CD4-positive, alpha-beta T cell treated with Interleukin-21 for 1 hour (primary cell): ENCODE measurements at places on chromosomes 2 and 18.
A peak's percentile ranks its signal among the peaks of the same experiment; 100 is the strongest.

DNA sequence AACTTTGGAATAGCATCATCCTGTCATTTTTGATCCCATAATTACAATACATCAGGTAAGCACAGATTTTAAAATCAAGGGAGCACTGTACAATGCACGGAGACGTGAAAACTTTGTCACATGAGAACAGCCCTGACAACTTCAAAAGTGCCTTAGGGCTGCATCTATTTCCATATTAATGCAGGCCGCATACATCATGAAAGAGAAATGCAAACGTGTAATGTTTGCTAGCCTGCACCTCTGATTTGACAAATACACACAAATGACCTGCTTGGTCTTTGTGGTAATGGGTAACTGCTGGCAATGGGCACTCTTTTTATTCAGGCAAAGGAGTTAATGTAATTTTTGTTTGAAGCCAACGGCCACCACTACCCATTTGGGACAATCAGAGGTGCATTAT is 202.0 kb upstream of the EPHA4 start:
- DNase-seq = no peak

- DNase-seq = no peak
Observed at GRCh38 chr2:121281107-121281506, 3.9 kb downstream of the TFCP2L1 start.

DNA sequence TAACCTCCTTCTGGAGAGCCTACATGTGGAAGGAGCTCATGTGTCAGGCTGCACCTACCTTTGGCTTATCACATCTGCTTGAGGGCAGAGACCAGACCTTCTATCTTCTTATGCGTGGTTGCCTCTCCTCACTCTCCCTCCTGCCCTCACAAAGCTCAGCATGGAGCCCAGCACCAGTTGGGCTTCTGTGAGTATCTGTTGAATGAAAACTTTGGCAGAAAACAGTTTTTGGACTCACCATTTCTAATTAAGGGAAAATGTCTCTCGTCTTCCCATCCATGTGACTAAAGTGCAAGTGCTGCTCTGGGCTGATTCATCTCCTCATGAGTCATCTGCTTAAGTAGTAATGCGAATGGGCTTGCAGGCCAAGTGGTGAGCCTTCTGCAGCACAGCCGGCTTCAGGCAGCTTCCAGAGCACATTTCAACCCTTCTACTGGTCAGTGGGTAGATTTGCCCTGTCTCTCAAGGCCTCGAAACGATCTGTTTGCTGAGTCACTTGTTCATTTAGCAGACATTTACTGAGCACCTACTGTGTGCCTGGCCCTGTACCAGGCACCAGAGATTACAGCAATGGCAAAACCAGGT is 102.6 kb downstream of the VSNL1 start:
- DNase-seq = no peak

- no peak for DNase-seq
Observed at GRCh38 chr18:59681521-59682004, 15.7 kb downstream of the CCBE1 start.

- no peak for DNase-seq
Observed at GRCh38 chr2:54065411-54065810, 50.0 kb upstream of the ACYP2 start.

DNA sequence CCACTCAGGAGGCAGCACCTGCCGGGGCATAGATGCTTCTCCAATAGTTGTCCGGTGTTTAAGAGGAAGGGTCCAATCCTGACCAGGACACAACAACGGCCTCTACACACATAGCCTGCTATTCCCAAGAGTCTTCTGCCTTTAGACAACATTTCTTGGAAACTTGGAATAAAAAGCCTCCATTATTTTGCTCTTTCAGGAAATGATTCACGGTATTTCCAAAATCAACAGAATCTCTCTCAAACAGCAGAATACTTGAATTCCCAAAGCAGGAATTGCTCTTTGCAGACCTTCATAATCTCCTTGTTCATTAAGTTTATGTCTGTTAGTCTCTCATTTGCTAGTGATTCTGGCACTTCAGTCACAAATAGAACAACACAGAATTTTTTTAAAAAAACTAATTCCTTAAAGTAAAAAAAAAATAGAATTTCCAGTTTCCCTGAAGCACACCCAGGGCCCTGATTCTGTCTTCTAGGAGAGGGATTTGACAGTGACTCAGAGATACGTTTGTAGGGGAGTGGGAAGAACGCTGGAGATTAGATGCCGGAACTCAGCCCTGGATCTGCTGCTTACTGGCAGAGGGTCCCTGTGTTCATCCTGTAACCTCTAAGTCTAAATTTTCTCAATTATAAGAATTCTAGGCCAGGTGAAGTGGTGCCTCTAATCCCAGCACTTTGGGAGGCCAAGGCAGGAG is 74.7 kb downstream of the NAB1 start:
- DNase-seq = no peak

- no peak for DNase-seq
Observed at GRCh38 chr2:102636283-102636907, 17.0 kb downstream of the SLC9A2 start.

DNA sequence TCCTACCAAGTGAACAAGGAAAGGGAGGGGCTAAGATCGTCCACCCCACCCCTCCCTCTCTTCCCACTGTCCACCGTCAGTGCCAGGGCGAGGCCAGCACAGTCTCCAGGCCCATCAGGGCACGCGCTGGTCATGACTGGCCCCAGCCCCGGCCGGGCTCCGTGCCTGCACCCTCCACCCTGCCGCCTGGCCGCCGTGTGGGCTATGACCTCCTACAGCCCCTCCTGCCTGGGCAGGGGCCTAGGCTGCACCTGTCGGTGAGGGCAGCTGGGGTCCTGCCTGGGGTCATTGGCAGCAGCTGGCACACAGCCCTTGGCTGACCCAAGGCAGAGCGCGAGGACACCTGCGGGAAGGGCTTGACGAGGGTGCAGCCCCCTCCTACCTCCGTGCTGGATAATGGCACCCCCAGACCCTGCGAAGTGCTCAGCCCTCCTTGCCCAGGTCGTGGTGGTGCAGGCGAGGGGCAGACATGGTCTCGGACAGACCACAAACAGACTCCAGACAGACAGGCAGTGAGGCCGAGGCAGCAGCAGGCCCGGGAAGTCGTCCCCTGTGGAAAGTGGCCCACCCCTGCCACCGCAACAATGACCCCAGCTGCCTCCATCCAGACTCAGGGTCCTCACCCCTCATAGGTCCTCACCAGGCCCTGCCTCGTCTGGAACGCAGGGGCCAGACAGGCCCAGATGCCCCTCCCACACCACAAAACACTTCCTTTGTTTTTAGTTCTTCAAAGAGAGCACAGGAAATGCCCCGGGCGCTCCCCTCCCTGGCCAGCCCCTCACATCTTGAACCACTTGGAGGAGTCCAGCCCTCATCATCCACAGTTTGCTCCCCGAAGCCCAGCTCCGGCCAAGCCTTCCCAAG is 43.1 kb upstream of the GPC1 start:
- DNase-seq = no peak

DNA sequence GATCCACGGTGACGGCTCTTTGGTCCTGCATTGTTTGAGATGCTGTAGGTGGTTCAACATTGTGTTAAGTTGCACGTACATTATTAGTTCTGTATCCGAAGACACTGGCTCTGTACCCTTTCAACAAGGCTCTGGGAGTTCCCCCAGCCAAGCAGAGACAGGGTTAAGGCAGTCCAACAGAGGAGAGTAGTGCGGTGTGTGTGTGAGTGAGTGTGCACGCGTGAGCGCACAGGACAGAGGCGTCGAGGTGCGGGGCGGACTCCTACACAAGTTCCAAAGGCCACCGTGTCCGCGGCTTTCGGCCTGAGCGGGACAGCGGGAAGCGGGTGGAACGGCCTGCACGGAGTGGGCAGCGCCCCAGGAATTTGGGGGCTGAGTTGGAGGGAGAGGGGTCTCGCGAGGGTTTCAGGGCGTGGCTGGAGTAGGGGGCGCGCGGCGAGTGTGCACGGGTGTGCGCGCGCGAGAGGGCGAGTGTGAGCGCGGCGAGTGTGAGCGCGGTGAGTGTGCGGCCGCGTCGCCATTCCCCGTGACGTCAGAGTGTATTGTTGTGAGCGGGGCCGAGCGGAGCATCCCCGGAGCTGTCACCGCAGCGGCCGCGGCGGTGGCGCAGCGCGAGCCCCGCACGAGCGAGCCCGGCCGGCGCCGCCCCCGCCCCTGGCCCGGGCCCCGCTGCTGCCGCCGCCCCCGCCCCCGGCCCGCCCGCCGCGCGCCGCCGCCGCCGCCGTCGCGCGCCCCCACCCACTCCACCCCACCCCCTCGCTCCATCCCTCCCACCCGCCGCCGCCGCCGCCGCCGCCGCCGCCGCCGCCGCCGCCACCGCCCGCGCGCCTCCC is at the start of gene ASXL3:
Gene ASXL3, plus strand, starts transcription at position 535 of the 833 bp plus-strand sequence. CDS start 413 bp downstream, outside the sequence.
- DNase-seq = no peak

DNA sequence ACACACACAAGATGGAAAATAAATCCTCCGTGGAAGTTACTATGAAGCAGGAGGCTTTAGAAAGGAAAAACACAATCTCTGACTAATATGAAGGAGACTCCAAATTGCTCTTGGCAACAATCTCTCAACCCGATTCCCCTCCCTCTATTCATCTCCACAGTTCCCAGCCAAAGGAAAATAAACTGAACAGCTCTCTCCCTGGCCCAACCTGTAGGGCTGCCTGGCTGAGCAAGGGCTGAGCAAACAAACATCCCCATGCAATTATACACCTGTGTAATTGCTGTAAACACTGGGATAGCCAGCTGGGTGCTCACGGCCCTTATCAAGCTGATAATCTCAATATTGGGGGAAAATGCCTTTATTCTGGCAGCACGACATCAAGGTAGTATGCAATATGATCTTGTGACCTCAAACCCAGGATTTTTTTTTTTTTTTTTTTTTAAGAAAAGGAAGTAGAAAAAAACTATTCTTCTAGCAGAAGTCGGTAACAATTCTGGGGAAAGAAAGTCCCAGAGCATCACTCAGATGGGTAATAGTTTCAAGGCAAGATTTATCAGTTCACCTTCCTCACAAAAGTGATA is 203.3 kb upstream of the SMAD2 start:
- DNase-seq = no peak

GRCh38 chr2:186780701-186781316 is 68.2 kb downstream of the ZSWIM2 start:
- DNase-seq = no peak

- no peak for DNase-seq
Observed at GRCh38 chr2:160194946-160195345, 5.1 kb downstream of the ITGB6 start.

- no peak for DNase-seq
Observed at GRCh38 chr2:205722283-205722918, 40.1 kb downstream of the NRP2 start.

DNA sequence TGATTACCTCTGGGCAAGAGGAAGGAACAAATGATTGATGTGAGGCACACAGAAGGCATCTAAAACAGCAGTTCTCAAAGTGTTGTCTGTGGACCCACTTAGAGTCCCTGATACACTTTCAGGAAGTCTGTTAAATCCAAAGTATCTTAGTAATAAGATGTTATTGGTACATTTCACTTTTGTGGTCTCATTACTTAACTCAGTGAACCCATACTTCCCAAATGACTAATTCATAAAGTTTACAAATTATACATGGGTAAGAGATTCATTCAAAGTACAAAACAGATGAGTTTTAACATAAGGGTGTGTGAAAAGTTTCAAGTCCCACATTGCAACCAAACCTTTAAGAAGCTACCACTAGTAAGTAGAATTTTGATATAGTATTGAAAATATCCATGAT is 440.5 kb downstream of the NUP35 start:
- no peak for DNase-seq

DNA sequence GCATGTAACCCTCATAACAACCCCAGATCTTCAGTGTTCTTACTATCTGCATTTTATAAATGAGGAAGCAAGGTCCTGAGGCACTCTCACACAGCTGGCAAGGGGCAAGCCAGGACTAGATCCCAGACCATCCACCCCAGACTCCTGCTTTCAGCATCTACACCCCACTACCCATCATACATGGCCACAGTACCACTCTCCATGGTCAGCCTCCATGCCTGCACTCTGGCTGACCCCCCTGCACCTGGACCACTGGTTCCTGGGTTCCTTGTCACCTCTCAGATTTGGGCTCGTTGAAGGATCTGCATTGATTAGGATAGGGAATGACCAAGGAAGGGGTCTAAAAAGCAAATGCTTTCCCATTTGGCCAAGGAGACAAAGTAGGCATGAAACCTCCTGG is 36.0 kb upstream of the TEX51 start:
- no peak for DNase-seq

GRCh38 chr2:9236867-9237266 is 30.3 kb downstream of the ASAP2 start:
- no peak for DNase-seq

GRCh38 chr2:240149943-240150784 is 9.7 kb upstream of the OTOS start:
- peak; percentile 26 for DNase-seq

GRCh38 chr2:235551965-235552364 is 58.1 kb downstream of the AGAP1 start:
- DNase-seq = no peak

DNA sequence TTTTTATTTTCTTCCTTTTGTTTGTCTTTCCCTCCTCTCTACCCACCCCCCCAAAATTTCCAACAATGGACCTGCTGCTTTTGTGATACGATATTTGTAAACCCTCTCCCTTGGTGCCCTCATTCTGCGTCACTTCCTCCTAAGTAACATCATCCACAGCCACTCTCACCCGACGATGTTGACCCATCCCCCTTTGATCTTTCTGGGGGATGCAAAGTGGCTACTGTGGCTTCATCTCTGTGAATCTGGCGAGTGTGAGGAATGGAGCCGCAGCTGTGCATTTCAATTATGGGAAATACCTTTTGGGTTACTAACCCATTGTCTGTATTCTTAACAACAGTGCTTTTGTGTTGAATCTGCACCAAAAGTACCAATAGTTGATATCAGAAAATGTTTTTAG is 19.4 kb downstream of the ANTXR1 start:
- DNase-seq = no peak

DNA sequence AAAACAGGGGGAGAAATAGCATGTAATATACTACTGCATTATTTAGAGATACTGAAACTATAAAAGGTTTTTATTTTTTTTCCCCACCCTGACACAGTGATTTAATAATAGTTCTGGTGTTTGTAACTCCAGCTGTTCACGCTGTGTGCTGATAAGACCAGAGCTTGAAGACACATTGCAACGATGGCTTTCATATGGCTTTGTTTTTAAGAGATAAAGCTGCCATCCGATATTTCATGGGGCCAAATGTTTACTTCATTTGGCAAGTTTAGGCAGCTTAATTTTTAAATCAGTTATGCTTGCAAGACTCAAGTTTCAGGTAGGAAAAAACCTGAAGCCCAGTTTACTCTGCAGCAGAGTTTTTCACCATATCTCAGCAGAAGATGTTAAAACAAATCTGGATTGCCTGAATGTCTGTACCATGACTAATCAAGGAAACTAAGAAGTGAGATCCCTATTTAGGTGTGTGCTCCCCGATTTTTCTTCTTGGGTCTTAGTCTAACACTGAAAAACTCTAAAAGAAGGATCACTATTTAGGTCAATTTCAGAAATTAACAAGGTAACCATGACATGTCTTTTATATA is 508.6 kb downstream of the PARD3B start:
- DNase-seq = no peak
